ENCODE measurements at places on chromosomes 4 and X.

DNA sequence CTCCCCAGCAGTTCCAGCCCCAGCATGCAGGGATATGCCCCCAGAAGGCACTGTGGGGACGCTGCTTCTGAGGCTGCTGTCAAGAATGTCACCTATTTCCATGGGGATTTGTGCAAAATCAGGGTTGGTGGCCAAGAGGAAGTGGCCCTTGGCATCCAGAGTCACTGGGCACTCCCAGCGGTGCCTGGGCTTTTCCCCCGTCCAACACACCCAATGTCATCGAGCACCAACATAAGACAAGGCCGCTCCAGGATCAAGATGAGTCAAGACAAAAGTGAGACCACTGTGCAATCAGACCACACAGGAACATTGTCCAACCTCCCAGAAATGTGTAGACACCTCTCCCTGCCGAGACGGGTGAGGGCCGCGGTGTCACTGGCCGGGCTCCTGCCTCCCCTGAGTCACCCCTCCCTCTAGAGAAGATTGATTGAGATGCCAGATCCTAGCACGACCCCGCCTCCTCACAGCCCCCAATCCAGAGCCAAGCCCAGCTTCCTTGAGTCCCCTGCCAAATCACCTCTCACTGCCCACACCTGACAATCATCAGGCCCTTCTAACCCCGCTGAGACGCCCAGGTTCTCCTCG is 194.3 kb downstream of the AFAP1 start:
- no peak for DNase-seq

- DNase-seq, result peak; percentile 68
Observed at GRCh38 chr4:129064717-129065116, 28.6 kb downstream of the SCLT1 start.

DNA sequence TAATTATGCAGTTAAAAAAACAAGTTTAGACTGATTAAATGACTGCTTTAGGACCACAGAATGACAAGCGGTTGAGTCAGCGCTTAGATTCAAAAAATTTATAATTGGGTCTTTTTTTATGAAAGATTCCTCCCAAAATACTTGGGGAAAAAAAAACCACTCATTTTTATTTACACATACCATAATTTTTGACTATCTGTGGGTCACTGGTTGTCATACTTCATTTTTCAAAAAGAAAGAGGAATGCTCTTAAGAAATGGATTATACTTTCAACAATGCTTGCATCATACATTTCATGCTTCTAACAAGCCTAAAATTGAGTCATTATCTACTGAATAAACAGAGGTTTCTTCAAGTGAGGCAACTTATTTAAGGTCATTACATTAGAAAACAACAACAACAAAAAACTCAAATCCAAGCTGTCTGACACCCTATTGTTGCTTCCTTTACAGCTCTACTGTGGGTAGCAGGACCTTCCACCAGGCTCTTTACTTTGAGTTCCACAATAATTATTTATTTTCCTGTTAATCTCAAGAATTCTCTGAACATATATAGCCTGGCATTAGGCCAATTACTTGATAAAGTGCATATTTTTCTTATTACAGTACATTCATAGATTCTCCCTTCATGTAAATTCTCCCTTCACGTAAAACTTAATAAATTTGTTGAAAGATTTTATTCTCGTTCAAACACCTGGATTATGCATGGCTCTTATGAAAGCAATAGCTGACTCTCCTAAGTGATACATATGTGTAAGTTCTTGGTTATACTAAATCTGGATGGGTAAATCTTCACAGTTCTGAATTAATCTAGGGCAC is 445.5 kb downstream of the PCDH10 start:
- peak; percentile 73 for DNase-seq

- DNase-seq, result no peak
Observed at GRCh38 chr4:141921293-141921692, 284.9 kb downstream of the IL15 start.

DNA sequence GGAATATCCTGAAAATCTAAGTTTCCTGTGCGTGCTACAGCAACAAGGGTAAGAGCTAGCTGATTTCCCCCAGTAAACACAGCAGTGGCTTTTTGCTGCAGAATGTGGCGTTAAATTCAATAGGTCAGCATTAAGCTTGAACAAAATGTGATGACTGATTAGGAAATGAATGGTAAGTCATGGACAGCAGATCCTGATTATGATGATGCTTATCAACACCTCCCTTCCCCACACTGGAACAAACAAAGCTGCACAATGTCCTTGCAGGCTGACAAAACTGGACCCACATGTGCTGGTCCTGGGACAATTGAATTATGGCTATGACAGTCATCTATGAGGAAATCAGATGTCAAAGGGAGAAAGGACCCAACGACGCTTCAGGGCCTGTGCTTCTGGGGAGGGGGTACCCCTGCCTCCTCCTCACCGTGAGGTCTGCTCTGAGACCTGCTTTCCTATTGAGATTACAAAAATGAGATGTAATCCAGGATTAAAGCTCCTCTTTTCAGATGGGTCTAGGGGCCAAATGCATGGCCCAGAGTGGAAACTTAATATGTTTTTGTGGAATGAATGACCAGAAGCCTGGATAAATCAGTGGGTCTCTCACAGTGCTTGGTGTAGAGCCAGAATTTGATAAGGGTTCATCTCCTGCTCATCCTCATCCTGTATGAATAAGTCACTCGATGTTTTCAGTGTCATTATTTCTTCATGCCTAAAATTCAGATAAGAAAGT is 32.0 kb upstream of the BOD1L1 start:
- no peak for DNase-seq

DNA sequence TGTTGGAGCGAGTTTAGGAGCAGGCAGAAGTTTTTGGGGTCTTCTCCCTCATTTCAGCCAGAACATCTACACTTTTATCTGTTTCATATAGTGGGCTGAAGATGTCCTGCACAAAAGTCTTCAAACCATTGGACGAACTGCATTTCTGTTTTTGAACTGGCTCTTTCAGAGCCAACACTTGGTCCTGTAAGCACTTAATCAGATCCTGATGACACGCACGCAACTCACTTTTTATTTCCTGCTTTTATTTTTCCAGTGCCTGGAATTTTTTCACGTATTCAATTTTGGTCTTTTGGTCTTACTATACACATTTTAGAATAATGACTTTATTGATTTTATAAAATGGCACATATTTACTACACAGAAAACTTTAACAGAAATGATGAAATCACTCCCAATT is 40.2 kb upstream of the NKX3-2 start:
- no peak for DNase-seq

DNA sequence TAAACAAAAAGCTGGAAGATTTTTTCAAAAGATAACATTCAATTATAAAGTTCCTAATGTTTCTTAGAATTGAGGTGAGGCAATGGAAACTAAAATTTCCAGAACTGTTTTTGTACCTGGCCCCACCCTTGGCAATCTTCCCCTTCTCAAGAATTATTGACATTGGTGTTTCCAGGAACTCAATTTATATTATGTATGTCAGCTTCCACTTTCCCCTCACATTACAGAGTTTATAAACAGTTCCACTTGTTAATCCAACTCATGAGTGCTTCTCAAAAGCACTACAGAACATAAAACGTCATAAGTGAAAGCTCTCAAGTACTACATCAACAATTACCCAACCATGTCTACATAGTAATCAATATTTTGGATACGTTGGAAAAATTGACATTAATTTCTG is 107.4 kb downstream of the FAM13A start:
- DNase-seq, result no peak

DNA sequence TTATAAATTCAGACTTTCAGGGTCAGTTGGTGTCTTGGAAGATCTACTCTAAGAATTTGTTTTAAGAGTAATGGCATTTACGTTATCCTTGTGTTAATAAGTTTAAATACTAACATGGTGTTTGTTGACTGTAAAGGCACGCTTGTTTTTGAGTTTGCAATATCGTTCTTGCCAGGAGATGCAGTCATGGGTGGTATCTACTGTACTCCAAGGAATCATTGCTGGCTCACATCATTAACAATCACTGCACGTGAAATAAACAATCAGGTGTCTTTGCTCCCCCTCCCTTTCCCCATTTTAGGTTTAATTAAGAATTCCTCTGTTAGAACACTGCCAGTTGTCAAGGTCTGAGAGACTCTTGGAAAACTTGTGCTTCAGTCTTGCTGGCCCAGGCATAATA is 1.6 kb downstream of the HHIP start:
- DNase-seq, result no peak

GRCh38 chr4:78068481-78068880 is 11.4 kb downstream of the FRAS1 start:
- DNase-seq, result peak; percentile 17

DNA sequence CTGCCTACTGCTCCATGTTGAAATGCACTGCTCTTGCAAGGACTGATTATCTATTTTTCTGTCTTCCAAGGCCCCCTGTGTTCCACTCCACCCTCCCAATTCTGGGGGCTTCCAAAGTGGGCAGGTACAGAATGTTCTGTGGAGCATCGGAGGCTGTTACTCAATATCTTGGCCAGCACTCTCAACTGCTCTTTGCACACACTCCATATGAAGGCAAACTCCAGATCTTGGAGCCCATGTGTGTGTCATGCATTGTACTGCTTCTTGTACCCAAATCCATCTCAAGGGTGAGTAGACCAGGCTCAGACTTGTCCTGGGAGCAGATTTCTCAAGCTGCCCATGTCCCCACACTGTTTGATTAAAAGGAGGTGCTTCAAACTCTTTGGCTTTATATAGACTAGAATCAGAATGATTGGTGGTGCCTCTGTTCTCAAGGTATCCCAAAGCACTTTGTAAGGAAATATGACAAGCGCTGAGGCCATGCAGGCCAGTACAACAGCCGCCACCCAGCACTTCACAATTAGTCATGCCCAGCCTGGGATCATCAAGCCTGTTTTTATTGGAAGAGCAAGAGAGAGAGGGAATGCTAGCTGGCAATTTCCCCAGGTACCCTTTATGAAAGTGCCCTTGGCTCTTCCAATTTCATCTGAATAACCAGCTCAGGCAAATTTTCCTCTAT is 44.3 kb downstream of the AR start:
- DNase-seq, result peak; percentile 13

DNA sequence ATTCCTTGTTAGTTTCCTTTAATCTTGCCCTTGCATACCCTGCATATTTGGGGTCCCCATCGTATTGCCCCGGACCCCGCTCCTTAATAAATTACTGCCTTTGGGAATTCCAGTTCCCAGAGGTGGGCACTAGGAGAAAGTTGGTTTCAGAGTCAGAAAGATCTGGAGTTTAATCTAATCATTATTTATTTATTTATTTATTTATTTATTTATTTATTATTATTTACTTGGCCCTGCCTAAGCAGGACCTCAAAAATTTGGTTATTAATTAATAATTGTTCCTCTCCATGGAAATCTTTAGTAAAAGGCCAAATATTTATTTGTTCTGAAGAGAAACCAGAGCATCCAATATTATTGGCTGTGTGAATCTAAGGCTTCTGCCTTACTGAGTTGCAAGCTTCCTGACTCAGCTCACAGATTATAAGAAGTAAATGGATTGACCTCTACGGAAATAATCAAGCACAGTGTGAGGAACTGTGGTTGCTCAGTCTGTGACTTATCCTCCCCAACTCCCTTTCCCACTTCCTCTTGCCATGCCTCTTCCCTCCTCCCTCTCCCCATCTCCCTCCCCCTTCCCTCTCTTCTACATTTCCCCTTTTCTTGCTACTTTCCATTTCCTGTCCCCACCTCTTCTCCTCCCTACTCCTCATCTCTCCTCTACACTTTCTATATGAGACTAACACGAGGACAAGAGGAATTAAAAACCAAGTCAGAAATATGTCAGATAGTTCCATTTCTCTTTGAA is 61.5 kb upstream of the AP1S2 start:
- no peak for DNase-seq
